Astrocyte of the spinal cord (primary cell): ENCODE measurements at places on chromosomes 5 and 9.

- no peak for DNase-seq
These were observed 2.7 kb downstream of the FOXB2 start for GRCh38 chr9:77021922-77022782.

DNA sequence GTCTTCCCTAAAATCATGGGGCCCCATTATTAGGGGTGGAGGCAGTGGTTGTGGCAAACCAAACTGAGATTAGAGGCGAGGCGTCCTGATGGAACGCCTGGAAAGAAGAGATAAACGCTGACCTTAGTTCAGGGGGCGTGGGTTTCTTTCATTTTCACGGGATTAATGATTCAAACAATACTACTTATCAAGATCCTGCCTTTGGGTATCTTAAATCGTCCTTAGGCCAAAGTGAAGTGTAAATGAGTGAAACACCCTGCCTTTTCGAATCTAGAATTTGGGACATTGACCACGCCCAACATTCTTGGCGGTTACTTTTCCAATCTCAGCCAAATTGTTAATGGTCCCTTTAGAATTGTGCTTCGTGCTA, 1.0 kb upstream of the UBTD2 start:
- no peak for DNase-seq

GRCh38 chr5:51881901-51882300, 498.7 kb downstream of the ISL1 start:
- DNase-seq: no peak

- no peak for DNase-seq
These were observed 16.6 kb downstream of the HK3 start for GRCh38 chr5:176882567-176882903.

DNA sequence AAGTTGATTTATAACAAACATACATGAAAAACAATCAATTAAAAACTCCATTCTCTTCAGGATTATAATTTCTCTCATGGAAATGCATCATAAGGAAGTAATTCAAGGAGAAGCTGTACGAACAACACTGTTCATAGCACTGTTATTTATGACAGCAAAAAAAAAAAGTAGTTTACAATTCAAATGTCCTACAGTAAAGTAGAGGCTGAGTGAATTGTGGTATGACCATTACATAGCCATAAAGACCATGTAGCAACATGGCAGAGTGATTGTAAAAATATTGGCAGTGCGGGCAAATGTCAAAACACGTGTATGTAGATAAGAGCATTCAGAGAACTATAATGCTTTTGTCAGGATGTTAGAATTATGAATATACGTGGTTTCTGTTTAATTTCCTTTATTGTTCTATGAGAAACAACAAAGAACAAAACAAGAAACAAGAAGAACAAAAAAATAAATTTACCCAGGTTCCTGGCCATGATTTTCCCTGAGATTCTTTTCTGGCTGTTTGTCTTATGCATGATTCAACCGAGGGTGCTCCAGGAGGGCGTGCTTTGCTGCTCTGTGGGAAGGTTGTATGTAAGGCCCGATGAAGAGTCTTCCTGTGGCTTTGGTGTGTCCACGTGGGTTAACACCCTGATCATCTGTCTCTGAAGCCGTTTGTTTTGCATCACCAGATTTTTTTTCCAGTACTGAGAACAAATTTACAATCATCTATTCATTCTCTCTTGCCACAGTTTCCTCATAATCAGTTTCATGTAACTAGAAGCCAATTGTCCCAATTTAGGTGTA, 28.8 kb downstream of the GCNT4 start:
- no peak for DNase-seq

DNA sequence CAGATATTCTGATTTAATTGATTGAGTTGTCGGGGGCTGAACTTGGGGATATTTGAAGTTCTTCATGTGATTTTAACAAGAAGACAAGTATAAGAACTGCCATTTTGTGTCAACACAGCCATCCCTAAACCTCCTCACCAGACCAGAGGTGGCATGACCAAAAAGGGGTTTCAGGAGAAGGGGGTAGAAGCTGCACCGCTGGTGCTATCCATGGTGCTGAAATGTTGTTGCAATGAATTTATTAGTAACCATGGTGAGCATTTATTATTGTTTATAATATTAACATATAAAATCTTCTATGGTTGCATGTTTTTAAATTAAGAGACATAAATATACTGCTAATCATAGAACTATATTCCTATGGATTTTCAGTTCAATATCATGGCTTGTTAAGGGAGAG, 72.3 kb downstream of the GNA14 start:
- peak; percentile 26 for DNase-seq

DNA sequence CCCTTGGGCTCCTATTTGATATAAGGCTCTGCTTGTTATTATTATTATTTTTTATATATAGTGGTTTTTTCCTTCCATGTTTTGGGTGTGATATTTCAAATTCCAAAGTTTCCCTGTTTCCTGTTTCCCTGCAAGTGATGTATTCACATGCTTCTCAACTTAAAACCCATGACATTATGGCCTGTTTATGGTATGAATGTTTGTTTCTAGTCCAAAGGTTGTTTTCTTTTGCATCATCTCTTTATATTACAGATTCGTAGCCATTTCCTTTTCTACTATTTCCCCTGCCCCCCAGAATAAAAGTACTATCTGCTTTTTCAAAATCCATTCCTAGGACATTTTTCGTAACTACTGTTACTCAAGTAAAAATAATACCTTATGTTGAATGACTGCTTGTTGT, 7.5 kb downstream of the SEMA6A start:
- no peak for DNase-seq

DNA sequence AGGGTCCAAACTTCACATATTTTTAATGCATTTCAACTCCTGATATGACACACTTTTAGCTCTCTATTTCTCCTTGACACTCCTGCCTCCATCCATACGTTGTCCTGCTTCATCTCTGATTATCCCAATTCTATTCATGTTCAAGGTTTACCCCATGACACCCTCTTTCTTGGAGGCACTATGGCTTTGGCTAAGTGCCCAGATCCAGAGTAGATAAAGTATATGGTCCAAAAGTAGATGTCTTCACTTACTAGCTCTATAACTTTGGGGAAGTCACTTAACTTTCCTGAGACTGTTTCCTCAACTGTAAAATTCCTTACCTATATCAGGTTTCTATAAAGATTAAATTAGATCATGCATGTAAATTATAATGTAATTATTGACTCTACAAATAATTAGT, 36.1 kb downstream of the SLC22A5 start:
- no peak for DNase-seq

GRCh38 chr9:115739096-115739875, 414.3 kb upstream of the PAPPA start:
- DNase-seq: peak; percentile 7

- no peak for DNase-seq
These were observed 5.2 kb downstream of the SMIM33 start for GRCh38 chr5:139475865-139476617.

GRCh38 chr5:5306696-5307095, 115.8 kb upstream of the ICE1 start:
- peak; percentile 31 for DNase-seq

DNA sequence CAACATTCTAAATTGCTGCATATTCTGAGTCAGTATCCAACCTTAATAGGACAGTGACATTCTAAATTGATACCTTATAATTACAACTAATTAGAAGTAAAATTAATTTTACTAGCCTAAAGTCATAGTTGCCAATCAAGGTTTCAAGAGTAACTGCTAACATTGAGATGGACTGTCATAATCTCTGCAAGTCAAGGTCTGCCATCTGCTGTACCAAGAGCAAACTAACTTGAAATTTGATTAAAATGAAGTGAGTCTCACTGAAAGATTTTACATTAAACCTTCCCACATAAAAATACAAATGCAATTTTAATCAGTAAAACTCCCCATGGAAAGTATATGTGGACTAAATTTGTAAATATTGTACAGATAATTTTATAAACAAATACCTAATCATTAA, 235.3 kb downstream of the PRDM9 start:
- DNase-seq: no peak

- DNase-seq: no peak
These were observed 45.6 kb downstream of the APTX start for GRCh38 chr9:32955655-32956478.

DNA sequence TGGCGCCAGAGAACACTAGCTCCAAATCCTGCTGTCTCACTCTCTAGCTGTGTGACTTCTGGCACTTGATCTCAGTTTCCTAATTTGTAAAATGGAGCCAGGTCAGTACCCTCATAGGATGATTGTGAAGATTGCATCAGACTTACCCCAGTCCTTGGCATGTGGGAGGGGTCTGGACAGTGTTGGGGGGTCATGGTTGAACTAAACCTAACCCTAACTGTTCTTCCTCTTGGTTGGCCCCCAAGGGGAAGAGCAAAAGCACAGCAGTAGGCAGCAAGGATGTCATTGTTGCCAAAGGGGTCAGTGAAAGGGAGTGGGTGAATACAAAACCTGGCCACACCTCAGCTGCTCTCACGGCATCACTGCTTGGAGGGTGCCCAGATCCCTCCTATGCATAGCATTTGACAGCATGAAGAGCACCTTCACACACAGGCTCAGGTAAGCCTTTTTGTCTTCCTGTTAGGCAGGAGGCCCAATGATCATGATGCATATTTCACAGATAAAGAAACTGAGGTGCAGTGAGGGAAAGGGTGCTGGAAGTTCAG, 15.7 kb upstream of the CXCL14 start:
- DNase-seq: no peak
